NCI-H2081 (cell line): ENCODE measurements at places on chromosomes 1 and 21.

DNA sequence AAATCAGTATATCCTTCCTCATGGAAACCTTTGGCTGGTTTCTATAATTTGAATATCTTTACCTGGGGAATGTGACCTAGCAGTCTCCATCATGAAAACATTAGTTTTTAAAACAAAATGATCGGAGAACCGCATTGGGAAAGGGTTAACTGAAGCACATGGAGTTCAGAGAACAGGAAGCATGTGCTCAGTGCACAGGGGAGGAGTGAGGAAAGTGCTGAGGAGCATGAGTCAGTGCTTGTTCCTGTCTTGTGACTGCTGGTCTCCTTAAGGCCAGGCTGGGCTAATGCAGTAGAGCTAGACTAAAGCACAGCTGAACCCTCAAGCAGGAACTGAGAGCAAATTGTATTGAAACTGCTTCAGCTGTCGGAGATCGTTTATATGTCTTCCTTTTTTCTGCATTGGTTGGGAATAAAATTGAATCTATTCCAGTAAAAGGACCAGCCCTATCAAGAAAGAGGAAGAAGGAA, 5.8 kb downstream of the IFI16 start:
- no peak for DNase-seq

- DNase-seq, result no peak
Observed at GRCh38 chr1:61498342-61498741, 226.6 kb downstream of the TM2D1 start.

DNA sequence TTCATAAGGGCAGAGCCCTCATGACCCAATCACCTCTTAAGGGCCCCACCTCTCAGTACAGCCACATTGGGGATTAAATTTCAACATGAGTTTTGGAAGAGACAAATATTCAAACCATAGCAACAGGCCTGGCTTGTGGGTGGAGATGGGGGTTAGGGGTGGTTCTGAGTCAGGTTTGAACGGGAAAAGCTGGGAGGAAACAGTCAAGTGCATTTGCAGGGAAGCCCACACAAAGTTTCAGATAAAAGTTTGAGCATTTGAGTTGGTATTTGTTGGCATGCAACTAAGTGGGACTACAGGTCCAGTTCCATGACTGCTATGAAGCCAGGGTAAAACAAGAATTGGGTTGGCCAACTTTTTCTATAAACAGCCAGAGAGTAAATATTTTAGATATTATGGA, 21.0 kb upstream of the PADI2 start:
- DNase-seq, result no peak

DNA sequence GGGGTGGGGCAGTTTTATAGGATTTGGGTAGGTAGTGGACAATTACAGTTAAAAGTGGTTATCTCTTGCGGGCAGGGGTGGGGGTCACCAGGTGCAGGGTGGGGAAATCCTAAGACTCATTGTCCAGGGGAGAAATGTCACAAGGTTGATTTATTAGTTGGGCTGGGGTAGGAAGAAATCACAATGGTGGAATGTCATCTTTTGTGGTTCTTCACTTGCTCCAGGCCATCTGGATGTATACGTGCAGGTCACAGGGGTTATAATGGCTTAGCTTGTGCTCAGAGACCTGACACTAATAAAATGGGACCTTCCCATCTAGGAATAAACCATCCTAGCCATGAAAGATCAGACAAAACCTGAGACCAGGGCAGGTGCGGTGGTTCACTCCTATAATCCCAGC, 11.5 kb downstream of the TEX46 start:
- DNase-seq, result no peak

DNA sequence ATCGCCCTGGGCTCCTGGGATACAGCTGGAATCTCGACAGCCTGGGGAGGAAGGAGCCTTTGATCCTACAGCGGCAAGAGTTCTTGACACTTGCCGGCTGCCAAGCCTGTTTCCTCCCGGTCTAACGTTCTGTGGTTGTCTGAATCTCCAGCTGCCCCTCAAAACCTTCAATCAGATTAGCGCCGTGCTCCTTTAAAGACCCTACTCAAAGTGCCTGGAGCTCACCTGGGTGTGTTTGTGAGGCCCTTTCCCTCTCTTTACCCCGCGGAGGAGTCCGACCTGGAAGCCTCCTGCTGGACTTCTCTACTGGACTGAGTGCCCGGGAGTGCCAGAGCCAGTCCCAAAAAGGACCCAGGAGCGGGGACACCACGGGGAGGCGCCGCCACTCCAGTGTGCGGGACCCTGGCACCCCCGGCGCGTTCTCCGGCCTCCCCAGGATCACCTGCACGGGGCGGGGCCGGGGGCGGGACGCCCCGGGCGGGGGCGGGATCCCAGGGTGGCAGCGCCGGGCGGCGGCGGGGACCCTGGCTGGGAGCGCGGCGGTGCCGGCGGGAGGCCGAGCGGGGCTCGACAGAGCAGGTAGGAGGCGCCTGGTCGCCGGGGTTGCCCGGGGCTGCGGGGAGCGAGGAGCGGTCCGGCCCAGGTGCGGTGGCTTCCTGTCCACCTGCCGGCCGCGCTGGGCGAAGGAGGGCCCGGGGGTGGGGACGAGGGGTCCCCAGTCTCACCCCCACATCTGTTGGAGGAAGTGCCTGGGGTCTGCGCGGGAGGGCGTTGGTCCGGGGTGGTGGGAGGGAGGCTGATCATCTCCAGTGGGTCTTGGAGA, at the start of gene NCMAP:
Gene NCMAP (plus strand): TSS at position 497 of the 823 bp plus-strand sequence. CDS start 39,344 bp downstream, outside the sequence.
- no peak for DNase-seq
